ENCODE measurements at places on chromosomes 6 and 20.

GRCh38 chr6:134622382-134623173 is 304.7 kb upstream of the SGK1 start:
- DNase-seq, result no peak

DNA sequence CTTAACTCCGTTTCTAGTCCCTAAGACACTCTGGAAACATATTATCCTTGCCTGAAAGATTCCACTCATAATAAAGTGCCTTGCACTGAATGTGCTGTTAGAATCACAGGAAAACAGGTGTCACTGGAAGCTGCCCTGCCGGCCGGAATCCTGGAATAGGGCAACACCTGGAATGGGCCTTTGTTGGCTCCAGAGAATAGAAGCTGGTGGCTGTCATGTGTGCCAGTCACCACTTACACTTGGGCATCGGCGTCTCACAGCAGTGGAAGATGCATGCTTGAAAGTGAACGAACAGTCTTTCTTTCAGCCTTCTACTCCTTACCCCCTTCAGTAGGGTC is 90.8 kb upstream of the AFDN start:
- DNase-seq, result no peak

DNA sequence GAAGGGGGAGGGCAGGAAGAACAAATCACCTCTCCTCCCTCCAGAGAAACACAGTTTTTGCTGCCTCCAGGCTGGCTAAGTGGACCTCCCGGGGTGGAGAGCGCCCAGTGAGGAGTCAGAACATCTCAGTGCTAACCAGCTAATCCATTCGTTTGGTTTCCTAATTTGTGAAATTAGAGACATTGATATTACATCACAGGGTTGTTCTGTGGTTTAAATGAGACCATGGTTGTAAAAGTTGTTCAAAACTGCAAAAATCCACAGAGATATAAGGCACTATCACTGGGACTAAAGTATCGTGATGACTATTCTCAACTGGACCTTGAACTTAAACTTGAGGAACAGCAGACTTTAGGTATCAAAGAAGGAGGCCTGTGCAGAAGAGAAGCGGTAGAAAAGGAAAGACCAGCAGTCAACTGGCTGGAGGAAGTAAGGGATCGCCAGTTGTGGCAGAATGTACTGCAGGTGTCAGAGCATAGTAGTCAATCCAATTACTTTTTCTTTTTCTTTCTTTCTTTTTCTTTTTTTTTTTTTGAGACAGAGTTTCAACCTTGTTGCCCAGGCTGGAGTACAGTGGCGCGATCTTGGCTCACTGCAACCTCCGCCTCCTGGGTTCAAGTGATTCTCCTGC is 33.9 kb downstream of the RIPOR2 start:
- no peak for DNase-seq

DNA sequence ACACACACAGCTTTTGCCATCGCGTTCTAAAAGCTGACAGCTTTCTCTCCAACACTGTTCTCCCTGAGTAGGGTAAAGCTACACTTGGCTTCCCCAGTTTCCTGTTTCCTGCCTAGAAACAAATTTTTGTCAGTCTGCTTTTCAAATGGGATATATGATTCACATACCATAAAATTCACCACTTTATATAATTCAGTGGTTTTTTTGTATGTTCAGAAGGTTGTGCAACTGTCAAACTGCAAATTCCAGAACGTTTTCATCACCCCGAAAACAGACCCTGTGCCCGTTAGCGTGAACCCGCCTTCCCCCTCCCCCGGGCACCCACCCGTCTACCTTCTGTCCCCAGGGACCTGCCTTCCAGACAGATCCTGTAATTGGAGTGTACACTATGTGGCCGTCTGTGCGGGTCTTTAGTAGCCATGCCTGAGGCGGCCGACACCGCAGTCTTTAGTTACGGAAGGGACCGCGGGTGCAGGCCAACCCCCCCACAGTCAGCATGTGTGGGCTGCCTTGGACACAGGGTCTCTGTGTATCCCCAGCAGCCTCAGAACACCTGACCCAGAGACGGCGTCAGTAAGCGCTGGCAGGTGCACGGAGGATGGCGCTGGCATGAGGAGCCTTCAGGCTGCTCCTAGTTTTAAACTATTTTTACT is 16.6 kb downstream of the HRH3 start:
- DNase-seq, result no peak

DNA sequence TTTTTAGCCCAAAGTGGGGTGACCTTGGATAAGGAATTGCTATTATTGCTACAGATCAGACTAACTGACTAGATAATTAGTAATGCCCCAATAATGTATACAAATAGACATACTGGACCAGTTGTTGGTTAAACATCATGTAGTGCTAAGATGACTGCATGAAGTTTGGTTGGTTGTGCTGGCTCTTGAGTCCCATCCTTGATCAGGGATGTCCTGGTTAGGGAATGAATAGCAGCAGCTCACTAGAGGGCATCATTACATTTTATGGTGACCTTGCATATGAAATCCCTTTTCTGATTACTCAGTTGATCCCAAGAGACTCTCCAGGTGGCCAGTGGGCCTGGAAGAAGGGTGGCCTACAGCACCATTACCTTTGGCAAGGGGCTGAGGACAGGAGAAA is 10.9 kb downstream of the TPBG start:
- no peak for DNase-seq

- DNase-seq, result peak; percentile 44
Measured at GRCh38 chr6:90285611-90286381, 10.8 kb downstream of the BACH2 start.

- no peak for DNase-seq
Measured at GRCh38 chr6:131755597-131755996, 44.8 kb upstream of the CTAGE9 start.

- no peak for DNase-seq
Measured at GRCh38 chr6:79249136-79249535, 14.7 kb upstream of the HMGN3 start.

GRCh38 chr6:114952229-114952628 is 609.4 kb upstream of the HS3ST5 start:
- no peak for DNase-seq

DNA sequence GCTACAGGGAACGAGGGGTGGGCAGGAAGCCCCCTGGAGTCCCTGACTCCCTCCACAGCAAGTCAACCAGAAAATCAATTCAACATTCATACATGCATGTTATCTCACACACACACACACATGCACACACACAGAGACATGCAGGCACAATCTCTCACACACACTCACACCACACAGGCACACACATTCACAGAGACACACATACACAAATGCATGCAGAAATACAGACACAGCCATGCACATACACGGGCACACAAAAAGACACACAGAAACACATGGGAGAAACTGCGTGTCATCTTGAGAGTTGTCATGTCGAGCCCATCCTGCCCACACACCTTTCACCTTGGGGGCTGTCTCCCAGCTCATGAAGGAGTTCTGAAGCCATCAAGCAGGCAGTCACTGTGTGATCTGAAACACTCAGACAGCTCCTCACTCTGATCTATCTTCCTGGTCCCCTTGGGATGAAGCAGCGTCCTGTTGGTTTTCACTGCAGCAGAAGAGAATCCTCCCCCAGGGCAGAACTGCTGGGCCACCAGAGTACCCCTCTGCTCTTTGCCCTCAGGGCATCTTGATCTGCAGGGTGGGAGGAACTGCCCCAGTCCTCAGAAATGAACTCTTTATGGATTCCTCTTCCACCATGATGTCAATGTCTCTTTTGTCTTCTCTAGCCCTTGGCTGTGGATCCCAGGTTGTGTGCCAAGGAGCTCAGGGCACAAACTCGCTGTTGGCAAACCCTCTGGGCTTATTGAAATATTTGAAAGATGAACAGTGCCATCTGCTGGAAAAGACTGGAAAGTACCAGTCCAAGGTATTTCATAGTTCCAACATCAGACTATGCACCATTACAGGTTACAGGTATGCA is 8.8 kb downstream of the RAET1L start:
- peak; percentile 54 for DNase-seq

- DNase-seq, result no peak
Measured at GRCh38 chr6:89347825-89348224, 4.7 kb downstream of the UBE2J1 start.

- DNase-seq, result no peak
Measured at GRCh38 chr6:113672491-113673149, 184.5 kb upstream of the MARCKS start.

- no peak for DNase-seq
Measured at GRCh38 chr6:7254980-7255835, 57.8 kb downstream of the SSR1 start.

GRCh38 chr20:43191143-43191542 is 1.4 kb upstream of the PTPRT start:
- no peak for DNase-seq
